GM18507 (cell line): ENCODE measurements at places on chromosomes 16 and 17.

- no peak for DNase-seq
These were observed 38.4 kb downstream of the TOM1L2 start for GRCh38 chr17:17933775-17934174.

DNA sequence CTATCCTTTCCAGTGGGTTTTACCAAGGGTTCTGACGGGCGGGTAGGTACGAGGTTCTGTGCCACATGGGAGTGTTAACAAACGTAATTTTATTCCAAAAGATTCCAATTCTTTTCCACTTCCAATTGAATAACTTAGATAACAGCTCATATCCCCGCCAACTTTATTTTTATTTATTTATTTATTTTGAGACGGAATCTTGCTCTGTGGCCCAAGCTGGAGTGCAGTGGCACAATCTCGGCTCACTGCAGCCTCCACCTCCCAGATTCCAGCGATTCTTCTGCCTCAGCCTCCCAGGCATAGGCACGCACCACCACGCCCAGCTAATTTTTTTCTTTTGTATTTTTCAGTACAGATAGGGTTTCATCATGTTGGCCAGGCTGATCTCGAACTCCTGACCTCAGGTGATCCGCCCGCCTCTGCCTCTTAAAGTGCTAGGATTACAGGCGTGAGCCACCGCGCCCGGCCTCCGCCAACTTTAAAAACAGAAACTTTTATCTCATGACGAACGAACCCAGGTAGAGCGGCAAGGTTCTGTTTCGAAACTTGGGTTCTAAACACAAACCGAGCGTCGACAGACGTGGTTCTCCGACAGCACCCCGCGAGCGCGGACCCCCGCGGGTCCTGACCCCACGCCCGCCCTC, 613 bp downstream of the ECI1 start:
- DNase-seq = no peak

GRCh38 chr17:77510133-77510796, 369.5 kb downstream of the SEC14L1 start:
- no peak for DNase-seq

DNA sequence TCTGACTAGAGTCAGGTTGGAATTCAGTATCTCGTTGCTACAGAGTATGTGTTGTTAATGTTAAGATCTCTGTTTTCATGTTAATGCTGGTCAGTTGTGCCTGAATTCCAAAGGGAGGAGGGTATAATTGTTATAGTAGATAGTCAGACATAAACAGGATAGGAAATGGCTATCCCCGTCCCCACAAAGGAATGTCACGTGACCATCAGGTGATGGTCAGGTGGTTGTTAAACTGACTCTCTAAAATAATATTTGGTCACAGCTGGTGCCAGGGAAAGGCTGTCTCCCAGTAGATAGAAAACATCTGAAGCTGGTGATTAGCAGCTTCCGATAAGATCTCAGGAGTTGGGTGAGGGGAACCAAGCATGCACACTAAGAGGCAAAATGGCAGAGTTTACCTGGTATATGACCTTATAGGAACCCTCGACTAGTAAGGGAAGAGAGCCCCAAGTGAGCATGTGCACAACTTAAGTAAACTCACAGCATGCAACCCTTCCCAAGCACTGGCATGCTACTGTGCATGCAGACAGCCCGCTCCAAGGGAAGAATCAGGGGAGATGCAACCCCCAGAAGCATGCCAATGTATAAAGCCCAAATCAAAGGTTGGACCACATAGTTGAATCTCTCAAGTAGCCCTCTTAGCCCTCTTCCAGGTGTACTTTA, 27.4 kb upstream of the SLC6A2 start:
- no peak for DNase-seq
